ENCODE measurements at places on chromosomes 13 and 19.

GRCh38 chr13:80239571-80240255 lies 101.2 kb downstream of the SPRY2 start:
- no peak for DNase-seq

- DNase-seq: no peak
These were observed 1.9 kb downstream of the BBC3 start for GRCh38 chr19:47228937-47229675.

GRCh38 chr13:41468631-41469030 lies 11.3 kb downstream of the RGCC start:
- DNase-seq: no peak

DNA sequence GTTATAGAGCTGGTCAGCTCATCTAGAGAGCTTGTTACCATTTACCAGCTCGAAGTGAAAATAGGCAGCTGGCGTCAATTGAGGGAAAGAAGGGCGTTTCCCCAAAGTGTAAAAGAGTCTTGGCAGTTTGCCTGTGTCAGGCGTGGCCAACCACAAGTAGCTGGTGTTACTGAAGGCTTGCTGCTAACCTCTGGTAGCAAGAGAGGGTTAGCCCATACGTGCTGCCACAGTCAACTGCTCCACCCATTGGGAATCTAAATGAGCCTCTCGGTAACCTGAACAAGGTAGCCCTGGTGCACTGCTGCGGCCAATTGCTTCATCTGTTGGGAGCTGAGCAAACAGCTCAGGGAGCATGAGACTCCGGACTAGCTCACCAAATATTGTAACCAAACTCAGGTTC lies 314.9 kb upstream of the SLITRK5 start:
- no peak for DNase-seq

GRCh38 chr19:46254776-46255175 lies 25.2 kb downstream of the IGFL1 start:
- DNase-seq: no peak

DNA sequence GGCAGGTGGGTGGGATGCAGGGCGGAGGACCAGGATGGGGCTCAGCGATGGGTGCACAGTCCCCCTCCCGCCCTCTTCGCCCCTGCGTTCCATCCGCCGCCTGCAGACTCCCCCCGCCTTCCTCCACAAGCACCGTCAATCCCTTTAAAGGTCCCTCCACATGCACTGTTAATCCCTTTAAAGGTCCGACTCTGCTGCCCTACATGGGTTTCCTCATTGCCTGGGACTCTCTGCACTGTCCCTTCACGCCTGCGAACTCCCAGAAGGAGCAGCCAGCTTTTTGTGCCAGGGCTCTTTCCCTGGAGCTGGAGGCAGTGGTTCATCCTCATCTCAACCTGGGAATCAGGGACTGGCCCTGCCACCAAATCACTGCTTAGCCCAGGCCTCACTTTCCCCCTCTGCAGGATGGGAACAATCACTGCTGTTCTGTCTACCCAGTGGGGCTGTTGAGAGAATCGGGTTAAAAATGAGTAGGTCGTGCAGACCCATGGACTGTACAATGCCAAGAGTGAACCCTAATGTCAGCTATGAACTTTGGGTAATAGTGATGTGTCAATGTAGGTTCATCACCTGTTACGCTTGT lies 20.4 kb downstream of the ZNF574 start:
- no peak for DNase-seq

GRCh38 chr13:79393564-79394249 lies 12.3 kb downstream of the RBM26 start:
- no peak for DNase-seq

DNA sequence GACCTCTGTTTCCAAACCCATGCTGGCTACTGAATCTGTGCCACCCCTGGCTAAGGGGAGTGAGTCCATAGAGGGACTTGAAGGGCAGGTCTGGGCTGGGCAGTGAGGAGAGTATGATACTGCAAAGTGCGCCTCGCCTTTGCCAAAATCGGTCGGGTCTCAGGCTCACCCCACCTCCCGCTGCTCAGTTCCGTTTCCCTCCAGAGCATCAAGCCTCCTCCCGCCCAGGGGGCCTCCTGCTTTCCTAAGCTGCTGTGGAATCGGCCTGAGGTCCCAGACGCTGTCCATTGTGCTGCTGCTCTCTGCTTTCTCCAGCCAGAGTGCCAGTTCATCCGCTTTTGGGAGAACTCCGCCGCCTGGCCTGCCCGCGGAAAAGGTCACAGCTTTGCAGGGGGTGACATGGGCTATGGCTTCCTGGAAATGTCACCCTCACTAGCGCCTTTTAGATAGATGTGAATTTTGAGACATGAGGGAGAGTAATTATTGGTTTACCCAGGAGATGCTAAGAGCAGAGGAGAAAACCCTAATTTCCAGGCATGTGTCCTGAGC lies 1418.4 kb downstream of the UQCRFS1 start:
- no peak for DNase-seq

DNA sequence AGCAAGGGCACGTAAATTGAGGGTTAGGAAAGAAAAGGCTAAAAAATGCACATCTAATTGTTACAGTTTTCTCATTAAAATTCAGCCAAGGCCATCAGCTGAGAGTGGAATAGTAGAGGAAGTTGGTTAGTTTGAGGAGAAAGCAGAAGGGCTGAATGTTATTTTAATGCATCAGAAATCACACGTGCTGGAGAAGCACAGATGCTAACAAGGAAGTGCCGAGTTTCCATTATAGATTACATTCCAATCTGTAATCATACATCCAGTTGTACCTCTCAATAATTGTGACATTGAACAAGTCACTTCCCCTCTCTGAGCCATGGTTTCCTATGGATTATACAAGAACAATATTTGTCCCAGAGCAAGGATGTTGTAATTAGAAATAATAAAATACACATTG lies 25.1 kb downstream of the FPR3 start:
- DNase-seq: no peak

DNA sequence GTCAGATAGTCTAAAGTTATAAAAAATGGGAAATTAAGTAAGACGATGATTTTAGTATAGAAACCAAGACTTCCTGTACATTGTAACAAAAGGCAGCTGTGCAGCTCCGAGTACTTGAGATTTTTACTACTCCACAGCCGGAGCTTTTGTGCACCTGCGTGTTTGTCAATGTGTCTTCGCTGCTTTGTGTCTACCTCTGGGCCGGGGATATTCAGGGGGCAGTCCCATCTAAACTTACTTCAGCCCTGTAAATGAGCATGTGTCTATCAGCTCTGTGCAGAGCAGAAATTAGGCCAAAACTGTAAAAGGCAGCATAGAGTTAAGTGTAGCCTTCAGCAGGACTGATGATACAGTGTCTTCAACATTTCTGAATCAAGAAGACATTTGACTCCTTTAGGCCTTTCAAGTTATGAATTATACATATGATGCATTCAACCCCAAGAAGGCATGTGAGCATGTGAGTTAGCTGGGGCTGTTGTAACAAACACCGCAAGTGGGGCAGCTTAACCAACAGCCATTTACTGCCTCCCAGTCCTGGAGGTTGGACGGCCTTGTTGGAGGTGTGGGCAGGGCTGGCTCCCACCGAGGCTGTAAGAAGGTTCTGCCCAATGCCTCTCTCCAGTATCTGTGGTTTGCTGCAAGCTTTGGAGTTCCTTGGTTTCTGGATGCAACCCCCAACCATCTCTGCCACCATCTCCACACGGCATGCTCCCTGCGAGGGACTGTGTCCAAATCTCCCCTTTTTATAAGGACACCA lies 191.0 kb upstream of the IRS2 start:
- DNase-seq: no peak

- DNase-seq: no peak
These were observed 39.2 kb downstream of the STK24 start for GRCh38 chr13:98537740-98538139.

DNA sequence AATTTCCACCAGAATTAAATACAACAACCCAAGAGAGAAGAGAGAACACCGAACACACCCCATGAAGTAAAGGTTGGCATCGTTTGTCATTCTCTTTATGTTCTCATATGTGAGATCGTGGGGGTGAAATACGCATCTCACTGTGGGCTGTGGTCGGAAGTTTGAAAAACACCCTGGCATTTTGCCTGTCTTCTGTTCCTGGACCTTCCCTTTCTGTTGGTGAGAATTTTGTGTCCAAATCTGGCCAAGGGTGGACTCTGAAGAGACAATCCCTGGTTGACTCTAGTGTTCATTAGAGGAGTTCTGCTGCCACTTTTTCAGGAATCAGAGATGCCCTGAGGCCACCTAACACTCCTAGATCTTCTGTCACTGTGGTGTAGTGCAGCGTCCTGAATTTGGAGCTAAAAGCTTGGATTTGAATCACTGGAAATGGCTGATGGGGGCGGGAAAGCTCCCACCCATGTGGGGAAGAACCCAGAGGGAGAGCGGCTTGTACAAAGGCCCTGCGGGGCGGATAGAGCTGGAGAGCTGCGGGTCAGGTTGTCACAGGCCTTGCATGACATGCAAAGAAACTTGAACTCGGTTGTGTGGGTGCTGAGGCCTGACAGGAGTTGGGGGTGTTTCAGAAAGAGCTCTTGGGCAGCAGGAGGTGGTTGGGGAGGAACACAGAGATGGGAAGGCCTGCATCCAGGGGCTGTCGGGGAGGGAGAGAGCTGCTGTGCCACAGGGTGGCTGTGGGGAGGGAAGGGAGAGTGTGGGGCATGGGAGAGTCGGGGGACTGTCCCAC lies 11.1 kb upstream of the SPATA13 start:
- no peak for DNase-seq

- no peak for DNase-seq
These were observed 40.7 kb downstream of the IRS2 start for GRCh38 chr13:109745702-109746101.

GRCh38 chr13:48353590-48353989 lies 50.0 kb downstream of the RB1 start:
- DNase-seq: no peak

- no peak for DNase-seq
These were observed 143.6 kb upstream of the SERP2 start for GRCh38 chr13:44230071-44230470.

GRCh38 chr19:35114353-35115176 lies 1.1 kb upstream of the FXYD3 start:
- DNase-seq: peak; percentile 41

DNA sequence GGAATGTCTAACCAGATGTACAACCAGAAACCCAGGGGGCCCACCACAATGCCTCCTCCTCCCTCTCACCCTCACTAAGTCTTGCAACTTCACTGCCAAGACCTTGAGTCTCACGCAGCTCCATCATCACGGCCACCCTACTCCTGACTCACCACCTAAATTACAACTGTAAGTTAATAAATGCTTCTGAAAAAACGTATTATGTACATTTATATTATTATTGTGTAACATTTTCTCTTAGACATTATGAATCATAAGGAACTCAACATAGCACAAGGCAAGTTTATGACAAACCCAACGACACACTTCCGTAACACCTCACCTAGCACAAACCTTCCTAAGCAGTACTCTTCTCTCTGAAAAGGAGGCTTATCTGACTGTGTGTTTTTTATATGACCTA lies 20.7 kb downstream of the MIPEP start:
- DNase-seq: no peak

DNA sequence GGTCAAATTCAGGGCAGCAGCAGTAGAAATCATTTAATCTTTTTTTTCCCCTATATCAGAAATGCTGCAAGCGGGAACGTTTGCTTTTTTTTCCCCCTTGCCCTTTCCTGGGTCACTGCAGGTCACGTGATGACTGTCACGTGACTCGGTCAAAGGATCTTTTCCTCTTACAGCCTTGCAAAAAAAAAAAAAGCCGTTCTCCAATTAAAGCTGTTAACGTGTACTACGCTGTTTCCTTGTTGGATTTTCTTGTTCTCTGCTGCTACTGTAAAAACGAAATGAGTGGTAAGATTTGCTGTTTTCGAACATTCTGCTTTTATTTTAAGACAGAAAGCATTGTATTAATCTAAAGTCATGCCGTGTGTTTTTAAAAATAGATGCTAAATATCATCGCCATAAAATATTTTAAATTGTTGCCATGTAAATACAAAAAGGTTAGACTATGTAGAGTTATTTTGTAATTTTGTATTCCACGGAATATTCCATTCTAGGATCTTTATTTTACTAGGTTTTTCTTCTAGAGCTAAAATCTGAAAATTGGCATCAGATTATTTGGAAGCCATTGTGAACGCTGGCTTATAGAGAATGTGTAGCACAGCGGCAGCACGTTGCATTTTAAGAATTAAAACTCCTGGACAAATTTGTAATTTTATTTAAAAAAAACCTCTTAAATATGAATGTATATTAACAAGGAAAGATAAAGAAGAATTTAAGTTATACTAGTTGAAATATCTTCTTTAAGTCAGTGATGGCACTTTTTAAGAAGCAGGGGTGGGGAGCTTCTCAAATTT lies 109.8 kb upstream of the MLNR start:
- DNase-seq: peak; percentile 37

DNA sequence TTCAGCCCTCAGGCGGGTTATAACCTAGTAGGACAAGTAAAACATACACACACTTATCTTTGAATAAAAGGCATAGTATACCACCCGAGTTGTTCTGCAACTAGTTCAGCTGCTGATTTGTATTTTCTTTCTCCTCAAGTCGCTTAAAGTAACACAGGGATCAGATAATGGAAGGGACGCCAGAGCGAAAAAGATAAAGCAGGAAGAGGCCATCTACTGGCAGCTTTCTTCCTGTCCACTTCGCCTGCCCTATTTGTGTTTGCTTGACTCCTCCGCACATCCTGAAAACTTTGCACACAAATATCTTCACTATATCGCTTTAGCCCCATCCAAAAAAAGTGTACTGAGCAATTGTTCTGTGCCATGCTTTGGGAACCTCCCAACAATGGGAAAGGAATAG lies 238.0 kb upstream of the SOX21 start:
- DNase-seq: no peak

GRCh38 chr19:56960959-56961543 lies 120.5 kb upstream of the PEG3 start:
- no peak for DNase-seq

GRCh38 chr19:9370738-9371619 lies 8.2 kb downstream of the ZNF177 start:
- no peak for DNase-seq

GRCh38 chr13:20422362-20422761 lies 103.3 kb downstream of the CRYL1 start:
- DNase-seq: no peak

DNA sequence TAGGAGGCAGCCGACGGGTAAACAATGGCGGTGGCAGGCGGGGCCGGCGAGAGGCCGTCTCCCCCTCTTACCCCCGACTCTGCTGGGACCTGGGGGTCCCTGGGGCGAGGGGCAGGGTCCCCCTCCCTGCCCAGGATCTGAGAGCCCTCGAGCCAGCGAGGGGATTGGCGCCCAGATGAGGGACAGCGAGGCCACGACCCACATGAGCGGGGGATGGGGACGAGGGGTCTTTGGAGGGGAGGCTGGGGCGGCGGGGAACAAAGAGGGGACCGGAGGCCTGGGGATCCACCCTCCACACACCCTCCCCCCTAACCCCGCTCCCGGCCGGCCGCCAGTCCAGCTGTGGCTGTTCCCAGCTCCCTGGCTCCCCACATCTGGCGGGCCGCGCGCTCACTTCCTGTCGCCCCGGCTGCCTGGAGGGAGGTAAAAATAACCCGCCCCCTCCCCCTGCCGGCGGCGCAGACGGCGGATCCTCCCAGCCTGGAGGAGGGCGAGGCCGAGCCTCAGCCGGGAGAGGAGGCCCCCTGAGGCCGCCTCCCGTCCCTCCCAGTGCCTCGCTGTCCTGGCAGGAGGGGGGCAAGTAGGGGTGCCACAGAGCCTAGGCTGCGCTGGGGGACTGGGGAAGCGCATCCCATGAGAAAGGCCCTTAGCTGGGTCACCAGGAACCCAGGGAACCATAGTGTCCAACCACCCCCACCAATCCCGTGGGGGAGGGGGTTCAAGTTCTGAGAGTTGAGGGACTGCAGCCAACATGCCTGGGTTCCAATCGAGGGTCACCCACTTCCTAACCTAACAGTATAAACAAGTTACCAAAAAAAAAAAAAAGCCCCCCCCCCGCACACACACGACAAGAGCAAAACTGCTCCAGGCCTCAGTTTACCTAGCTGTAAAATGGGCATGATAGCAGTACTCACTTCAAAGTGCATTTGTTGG lies 29.3 kb upstream of the NANOS3 start:
- DNase-seq: peak; percentile 78
